Cardiac muscle cell (in vitro differentiated cells and primary cell): ENCODE measurements at places on chromosomes 16 and 17. TPM values are rescaled to one million over a fixed set of nuclear protein-coding genes. Genes with fewer than 3 reads are reported as not detected.

The KRTAP1-5 gene
- not detected in 2 replicates for total RNA-seq

The CALB2 gene
- total RNA-seq: 0.36 and 1.3 TPM in 2 replicates

The NAGS gene
- total RNA-seq: 4.2 and 6.1 TPM in 2 replicates

The MYADML2 gene
- 12.2 and 22.8 TPM in 2 replicates for total RNA-seq

The LITAFD gene
- not detected in 2 replicates for total RNA-seq

The POLR2A gene
- 40.7 and 41.3 TPM in 2 replicates for total RNA-seq

The MPO gene
- not detected in 2 replicates for total RNA-seq

DNA sequence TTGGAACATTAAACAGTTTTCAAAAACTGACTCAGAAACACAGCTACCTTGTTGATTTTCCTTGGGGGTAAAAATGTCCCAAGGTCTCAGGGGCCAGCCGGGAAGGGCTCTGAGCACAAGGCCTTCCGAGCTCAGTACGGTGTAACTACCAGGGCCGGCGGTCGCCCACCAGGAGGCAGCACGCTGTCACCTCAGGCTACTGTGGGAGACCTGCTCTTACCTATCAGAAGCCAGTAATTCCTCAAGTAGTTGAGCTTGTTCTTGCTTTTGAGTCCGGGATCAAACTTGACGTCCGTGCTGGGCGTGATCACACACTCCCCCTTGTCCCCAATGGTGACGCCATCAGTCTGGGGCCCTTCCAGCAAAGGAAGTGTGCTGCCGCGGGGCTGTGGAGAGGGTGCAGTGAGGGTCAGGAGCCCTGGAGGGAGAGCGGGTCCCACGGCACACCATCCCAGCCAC, 43.4 kb upstream of the ICAM2 start:
- H3K27me3 ChIP-seq: no peaks in the 10 kb centered on the region
- no peak overlapping the region for H3K27ac ChIP-seq
- H3K36me3 ChIP-seq: no peaks in the 10 kb centered on the region
- peak; percentile 68 for DNase-seq

GRCh38 chr16:88618182-88618955, 20.0 kb upstream of the IL17C start:
- peaks cover 17% of the 10 kb centered on the region for H3K36me3 ChIP-seq
- no peak for DNase-seq
- peaks cover 3% of the 10 kb centered on the region for H3K4me1 ChIP-seq

DNA sequence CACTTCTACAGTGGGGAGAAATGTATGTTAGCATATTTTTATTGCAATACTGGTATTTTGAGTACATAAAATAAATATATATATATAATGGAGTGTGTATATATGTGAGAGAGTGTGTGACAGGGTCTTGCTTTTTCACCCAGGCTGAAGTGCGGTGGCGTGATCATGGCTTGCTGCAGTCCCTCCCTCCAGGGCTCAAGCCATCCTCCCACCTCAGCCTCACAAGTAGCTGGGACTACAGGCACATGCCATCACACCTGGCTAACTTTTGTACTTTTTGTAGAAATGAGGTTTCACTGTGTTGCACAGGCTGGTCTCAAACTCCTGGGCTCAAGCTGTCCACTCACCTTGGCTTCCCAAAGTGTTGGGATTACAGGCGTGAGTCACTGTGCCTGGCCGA, 4.1 kb downstream of the CYLD start:
- H3K27ac ChIP-seq: no peak overlapping the region
- H3K27me3 ChIP-seq: no peaks in the 10 kb centered on the region
- no peak for DNase-seq
- H3K4me1 ChIP-seq: no peaks in the 10 kb centered on the region
- H3K36me3 ChIP-seq: no peaks in the 10 kb centered on the region

DNA sequence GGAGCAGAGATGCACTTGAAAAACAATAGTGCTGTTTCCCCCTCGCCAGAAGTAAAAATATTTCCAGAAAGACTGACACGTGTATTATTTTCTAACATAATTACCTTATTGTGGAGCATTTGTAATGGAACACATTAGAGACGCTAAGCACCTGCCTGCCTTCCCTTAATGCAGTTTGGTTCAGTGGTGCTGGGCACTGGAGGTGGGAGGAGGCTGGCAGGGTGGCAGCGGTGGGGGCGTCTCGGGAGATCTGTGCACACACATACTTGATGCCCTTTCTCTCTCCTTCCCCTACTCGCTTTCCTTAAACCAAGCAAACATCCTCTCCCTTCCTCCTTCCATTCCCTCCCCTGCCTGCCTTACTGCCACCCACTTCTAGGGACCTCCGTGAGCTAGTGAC, 156.6 kb upstream of the SDK2 start:
- H3K36me3 ChIP-seq: no peaks in the 10 kb centered on the region
- DNase-seq: no peak
- H3K4me3 ChIP-seq: no peak overlapping the region
- no peaks in the 10 kb centered on the region for H3K4me1 ChIP-seq
- H3K27me3 ChIP-seq: no peaks in the 10 kb centered on the region

GRCh38 chr16:14285513-14286367, 214.6 kb downstream of the MRTFB start:
- peak overlapping the region; percentile 70 for H3K4me3 ChIP-seq
- H3K27me3 ChIP-seq: no peaks in the 10 kb centered on the region
- DNase-seq: peak; percentile 97
- H3K27ac ChIP-seq: peak overlapping the region; percentile 51
- H3K36me3 ChIP-seq: no peaks in the 10 kb centered on the region

GRCh38 chr16:89944773-89945172, 3.8 kb upstream of the DEF8 start:
- no peak overlapping the region for H3K27ac ChIP-seq
- H3K4me1 ChIP-seq: peaks cover 4% of the 10 kb centered on the region
- no peak for DNase-seq
- H3K27me3 ChIP-seq: peaks cover 45% of the 10 kb centered on the region

- no peaks in the 10 kb centered on the region for H3K36me3 ChIP-seq
- no peak overlapping the region for H3K4me3 ChIP-seq
- no peaks in the 10 kb centered on the region for H3K4me1 ChIP-seq
- peak; percentile 28 for DNase-seq
Observed at GRCh38 chr17:22600644-22601298, 908.4 kb downstream of the KCNJ18 start.

- H3K27ac ChIP-seq: no peak overlapping the region
- H3K4me3 ChIP-seq: no peak overlapping the region
- no peaks in the 10 kb centered on the region for H3K36me3 ChIP-seq
- H3K27me3 ChIP-seq: no peaks in the 10 kb centered on the region
- DNase-seq: no peak
- no peaks in the 10 kb centered on the region for H3K4me1 ChIP-seq
Observed at GRCh38 chr17:11363565-11364117, 122.6 kb downstream of the SHISA6 start.

- peaks cover 10% of the 10 kb centered on the region for H3K4me1 ChIP-seq
- H3K27me3 ChIP-seq: no peaks in the 10 kb centered on the region
- H3K27ac ChIP-seq: no peak overlapping the region
- H3K36me3 ChIP-seq: peaks cover 30% of the 10 kb centered on the region
Observed at GRCh38 chr16:89545044-89545830, 15.2 kb upstream of the RPL13 start.

DNA sequence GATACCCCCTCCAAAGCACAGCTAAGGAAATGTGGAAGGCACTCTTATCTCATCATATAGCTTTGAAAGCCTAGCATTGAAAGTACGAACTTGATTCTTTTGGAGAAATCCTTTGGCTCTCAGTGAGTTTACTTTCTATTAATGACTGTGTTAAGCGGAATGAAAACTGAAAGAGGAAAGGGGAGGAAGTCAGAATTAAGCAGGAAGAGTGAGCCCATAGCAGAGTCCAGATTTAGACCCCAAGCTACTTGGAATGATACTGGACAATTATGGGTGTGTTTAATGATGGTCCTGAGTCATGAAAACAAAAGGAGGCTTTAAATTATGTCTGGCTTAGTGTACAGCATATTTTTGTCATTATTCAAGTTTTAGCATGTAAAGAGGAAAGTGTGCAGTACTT, 42.2 kb downstream of the TENT4B start:
- H3K27me3 ChIP-seq: no peaks in the 10 kb centered on the region
- DNase-seq: peak; percentile 23
- peak overlapping the region; percentile 35 for H3K27ac ChIP-seq

- no peaks in the 10 kb centered on the region for H3K27me3 ChIP-seq
- H3K4me1 ChIP-seq: peaks cover under 1% of the 10 kb centered on the region
- no peak for DNase-seq
- H3K27ac ChIP-seq: no peak overlapping the region
- H3K36me3 ChIP-seq: no peaks in the 10 kb centered on the region
- H3K4me3 ChIP-seq: no peak overlapping the region
Observed at GRCh38 chr16:69193855-69194254, 6.9 kb downstream of the SNTB2 start.

DNA sequence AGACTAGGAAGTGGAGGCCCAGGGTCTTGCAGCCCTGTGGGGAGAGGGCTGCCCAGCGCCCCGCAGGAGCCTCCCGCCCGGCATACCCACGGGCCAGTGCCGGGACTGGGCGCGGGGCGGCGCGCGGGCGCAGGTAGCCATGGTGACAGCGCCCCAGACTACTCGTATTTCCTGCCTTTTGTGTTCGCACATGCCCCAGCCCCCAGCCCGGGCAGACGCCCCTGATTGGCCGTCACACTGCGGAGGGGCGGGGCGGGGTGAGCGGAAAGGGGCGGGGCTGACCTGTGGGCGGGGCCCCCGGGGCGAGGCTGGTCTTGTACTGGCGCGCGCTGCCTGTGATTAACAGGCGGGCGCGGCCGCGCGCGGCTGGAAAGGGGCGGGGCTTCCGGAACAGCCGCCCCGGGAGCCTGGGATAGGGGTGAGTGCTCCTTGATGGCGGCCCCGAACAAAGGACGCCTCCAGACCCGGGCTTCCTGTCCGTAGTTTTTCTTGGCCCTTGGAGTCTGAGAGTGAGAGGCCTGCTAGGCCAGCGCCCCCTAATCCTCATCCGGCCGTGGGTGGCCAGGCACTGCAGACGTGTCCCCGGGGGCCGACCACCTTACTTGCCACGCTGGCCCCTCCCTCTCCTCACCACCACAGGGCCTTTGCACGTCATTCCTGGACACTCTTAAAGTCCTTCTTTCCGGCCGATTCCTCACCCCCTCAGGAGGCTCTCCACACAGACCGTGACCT, 71.0 kb downstream of the RAI1 start:
- H3K4me1 ChIP-seq: peaks cover 35% of the 10 kb centered on the region
- no peaks in the 10 kb centered on the region for H3K27me3 ChIP-seq
- H3K4me3 ChIP-seq: no peak overlapping the region
- H3K27ac ChIP-seq: peak overlapping the region; percentile 70

DNA sequence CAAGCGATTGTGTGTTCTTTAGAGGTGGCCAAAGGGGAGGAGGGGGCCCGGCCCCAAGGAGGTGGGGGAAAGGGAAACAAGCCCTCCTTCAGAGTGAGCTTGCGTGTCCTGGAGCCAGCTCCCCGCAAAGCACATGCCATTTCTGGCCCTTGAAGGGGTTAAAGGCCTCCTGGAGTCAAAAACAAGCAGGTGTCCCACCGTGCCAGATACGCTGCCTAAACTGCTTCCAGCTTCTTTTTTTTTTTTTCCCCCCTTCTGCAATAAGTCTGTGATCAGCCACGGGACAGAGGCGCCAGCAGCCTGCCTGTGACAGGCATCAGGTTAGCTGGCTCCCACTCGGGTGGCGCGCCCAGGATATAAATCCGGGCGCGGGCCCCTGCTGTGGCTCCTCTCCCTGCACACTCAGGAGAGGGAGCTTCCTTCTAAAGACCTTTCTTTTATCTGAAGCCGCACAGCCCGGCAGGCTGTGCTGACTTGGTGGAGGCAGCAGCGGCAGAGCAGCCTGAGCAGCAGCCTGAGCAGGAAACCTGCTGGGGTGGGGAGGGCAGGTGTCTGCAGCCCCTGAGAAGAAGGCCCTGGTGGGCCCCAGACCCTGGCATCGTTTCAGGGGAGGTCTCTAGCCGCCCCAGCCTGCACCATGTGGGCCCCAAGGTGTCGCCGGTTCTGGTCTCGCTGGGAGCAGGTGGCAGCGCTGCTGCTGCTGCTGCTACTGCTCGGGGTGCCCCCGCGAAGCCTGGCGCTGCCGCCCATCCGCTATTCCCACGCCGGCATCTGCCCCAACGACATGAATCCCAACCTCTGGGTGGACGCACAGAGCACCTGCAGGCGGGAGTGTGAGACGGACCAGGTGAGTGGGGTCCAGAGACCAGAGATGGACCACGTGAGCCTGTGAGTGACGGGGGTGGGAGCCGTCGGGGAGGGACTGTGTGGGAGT, at the start of gene WFIKKN2:
TSS of gene WFIKKN2 (plus strand) at position 286 of the 934 bp plus-strand sequence. CDS start at position 638, 352 bp downstream.
- H3K36me3 ChIP-seq: no peaks in the 10 kb centered on the region
- peak within 1 kb of the TSS; percentile 22 for H3K27ac ChIP-seq
- peaks cover 22% of the 10 kb centered on the region for H3K4me1 ChIP-seq
- no peak for DNase-seq
- no peak within 1 kb of the TSS for H3K4me3 ChIP-seq

DNA sequence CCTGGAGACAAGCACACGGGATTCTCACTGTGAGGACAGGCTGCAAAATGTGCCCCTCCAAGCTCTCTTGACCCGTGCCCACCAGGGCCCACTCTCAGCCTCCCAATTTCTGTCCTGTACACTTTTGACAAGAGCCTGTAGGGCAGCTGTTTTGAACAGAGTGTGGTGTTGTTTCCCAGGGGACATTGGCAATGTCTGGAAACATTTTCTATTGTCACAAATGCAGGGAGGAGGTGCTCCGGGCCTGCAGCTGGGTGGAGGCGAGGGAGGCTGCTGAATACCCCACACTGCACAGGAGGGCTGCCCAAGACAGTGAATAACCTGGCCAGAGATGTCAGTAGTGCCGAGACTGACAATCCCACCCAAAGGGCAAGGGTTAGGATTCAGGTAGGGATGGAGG, 10.5 kb downstream of the CEP295NL start:
- H3K4me1 ChIP-seq: no peaks in the 10 kb centered on the region
- no peak overlapping the region for H3K27ac ChIP-seq
- no peaks in the 10 kb centered on the region for H3K36me3 ChIP-seq
- H3K4me3 ChIP-seq: no peak overlapping the region
- DNase-seq: no peak

- DNase-seq: no peak
- peaks cover 37% of the 10 kb centered on the region for H3K36me3 ChIP-seq
- no peak overlapping the region for H3K27ac ChIP-seq
- H3K4me3 ChIP-seq: no peak overlapping the region
- H3K4me1 ChIP-seq: peaks cover 8% of the 10 kb centered on the region
Observed at GRCh38 chr16:2234813-2235170, 1.5 kb upstream of the DNASE1L2 start.

DNA sequence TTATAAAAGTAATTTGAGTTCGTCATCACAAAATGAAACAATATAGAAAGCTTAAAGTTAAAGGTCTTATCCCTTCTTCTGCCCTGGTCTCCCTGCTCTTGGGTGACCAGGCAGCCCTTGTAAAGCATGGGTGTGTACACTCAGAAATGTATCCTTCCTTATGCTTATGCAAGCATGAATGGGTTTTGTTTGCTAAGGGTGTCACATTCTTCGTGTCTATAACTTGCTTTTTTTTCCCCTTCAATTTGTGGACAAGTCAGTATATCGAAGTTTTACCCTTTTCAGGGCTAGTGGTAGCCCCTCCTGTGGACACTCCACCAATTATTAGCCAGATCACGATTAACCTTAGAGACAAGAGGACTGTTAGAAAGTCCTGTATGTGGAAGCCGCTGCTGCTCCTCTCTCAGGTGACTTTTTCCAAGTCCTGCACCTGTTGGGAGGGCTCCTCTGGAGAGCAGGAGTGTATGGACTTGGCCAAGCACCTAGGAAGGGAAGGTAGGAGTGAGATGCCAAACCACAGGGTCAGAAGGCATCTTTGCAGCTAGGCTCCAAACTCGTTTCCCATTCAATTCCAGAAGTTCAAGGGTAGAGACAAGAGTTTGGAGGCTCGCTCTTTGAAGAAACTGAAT, 50.9 kb downstream of the LDHD start:
- no peak overlapping the region for H3K27ac ChIP-seq
- no peaks in the 10 kb centered on the region for H3K36me3 ChIP-seq
- H3K27me3 ChIP-seq: no peaks in the 10 kb centered on the region
- peaks cover 11% of the 10 kb centered on the region for H3K4me1 ChIP-seq
